Bone marrow (tissue), 2 donors: ENCODE measurements at places on chromosomes 2 and 18.

GRCh38 chr2:173652767-173653431 lies 298.2 kb downstream of the CDCA7 start:
- DNase-seq = no peak

GRCh38 chr2:32274289-32274688 lies 3.4 kb upstream of the YIPF4 start:
- DNase-seq = no peak

DNA sequence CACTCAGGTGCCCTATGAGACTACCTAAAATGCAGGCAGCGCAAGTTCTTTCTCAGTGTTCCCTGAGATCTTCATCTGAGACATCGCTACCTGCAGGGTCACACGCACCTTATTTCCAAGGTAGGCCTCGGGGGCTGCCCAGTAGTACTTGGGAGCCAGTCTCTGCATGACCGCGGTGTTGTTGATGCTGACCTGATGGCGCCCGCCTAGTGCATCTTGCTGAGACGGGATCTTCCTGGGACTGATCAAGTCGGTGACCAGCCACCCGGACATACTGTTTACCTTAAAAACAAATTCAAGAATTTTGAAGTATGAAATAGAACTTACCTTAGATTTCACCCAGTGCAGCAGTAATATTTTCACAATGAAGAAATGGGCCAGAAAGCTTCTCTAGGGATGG lies 80.1 kb downstream of the LAMA1 start:
- DNase-seq = no peak

DNA sequence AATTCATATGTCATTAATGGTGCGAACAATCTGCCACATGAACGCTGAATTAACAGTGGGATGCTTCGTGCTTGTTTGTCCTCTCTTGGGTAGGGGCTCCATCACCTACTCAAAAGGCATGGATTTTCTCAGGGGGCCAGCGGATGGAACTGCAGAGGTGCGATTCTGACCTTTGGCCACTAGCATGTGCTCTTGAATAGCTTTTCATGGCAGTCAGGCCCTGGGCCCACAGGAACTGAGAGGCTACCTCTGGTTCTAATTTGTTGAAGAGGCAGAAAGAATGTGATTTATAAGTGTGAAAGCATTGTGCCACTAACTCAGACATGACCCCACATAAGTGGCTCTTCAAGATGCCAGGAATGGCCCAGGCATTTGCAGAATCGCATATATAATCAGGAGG lies 283.2 kb downstream of the INSIG2 start:
- DNase-seq = no peak

GRCh38 chr2:112343827-112344585 lies 68.6 kb downstream of the ZC3H6 start:
- no peak for DNase-seq

- DNase-seq = no peak
These were observed 14.7 kb downstream of the WNT10A start for GRCh38 chr2:218895326-218895725.

DNA sequence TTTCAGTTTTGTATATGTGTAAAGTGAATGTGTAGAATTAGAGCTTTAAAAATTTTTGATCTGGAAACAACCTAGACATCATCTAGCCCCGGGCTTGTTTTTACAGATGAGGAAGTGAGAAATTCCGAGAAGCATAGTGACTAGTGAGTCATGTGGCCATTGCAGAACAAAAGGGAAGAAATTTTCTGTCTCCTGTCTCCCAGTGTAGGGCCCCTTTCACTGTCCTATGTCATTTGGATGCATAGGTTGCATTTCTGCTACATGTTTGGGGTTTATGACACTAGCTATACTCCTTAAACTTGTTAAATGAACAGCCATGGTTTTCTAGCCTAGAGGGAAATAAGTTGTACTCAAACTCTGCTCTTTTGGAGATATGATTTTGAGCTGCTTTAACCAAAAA lies 84.6 kb downstream of the PLCL1 start:
- no peak for DNase-seq

DNA sequence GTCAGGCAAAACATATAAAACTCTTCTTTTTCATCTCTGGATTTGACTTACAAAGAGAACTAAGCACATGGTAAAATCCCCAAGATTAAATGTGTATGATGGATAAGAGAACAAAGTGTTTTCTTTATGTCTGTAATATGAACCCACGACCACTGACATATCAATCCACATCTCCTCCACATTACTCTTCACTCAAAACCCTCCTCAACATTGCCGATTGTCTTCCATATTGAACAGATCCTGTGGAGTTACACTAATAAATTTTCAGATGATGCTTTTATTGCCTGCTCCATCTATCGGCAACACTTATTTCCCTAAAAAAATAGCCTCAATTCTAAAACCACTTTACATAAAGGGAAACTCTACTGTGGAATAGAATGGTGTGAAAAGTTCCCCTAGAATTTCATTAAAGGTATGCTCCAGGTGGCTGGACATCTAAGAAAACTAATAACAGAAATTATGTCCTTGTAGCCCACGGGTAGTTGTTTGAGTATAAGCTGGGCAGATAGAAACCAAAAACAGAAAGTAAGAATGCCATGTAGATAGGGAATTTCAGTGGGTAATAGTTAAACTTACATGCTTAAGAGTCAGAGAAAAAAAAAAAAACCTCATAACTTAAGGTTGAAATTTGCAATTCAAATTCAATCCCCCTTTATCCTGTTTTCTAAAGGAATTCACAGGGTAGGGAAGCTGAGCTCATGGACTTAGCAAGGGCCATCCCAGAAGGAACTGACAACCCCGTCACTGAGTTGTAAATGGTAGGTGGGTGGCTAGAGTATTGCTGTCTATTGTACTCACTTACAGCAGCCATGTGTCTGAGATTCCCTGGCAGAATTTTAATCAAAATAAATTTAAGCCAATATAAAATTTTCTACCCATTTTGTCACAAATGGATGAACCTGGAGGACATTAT lies 305.4 kb upstream of the LYPD1 start:
- no peak for DNase-seq

DNA sequence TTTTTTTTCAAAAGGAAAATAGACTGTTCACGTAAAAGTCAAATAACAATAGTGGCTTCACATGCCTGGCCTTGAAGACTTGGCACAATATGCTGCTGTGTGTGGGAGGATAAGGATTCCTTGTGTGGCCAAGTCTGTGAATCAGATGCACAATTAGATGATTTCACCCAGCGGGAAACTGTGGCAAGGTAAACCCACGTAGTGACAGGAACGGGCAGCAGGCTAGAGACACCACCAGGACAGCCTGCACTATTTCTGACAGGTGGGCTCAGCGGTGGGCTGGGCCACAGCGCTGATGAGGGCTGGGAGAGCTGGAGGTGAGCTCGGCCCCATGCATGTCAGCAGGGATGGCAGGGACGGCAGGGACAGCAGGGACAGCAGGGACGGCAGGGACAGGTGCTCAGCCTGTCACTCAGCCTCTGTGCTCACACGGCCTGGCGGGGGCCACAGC lies 21.6 kb downstream of the SNORC start:
- DNase-seq = no peak

- DNase-seq = no peak
These were observed 39.7 kb downstream of the CYB5A start for GRCh38 chr18:74252039-74252395.

GRCh38 chr2:30179536-30179935 lies 32.7 kb downstream of the YPEL5 start:
- DNase-seq = no peak

DNA sequence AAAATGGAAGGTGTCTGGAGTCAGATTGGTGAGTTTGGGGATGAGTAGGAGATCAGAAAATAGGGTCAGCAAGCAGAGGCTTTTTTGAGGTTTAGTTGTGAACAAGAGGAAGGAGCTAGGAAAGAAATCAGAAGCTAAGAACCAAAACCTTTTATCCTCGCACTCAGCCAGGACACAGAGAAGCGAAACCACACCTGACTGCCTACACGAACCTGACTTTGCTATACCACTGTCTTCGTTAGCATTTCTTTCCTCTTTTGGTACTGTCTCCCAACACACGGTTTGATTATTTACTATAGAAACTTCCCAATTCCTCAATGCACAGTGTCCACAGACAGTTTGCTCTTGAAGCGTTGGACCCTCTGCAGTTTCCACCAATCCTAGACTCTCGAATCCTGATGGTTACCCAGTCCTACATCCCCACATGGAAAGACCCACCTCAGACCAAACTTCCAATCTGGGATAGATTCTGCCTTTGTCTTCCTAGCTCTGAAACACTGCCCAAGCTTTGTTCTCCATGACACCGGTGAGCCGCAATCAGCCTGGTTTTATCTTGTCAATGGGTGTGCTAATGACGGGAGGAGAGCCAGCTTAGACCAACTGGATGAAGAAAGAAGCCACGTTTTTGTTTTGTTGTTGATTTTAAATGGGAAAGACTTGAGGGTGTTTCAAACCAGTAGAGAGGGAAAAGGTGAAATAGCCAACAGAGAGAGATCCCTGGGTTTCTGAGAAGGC lies 137.4 kb downstream of the CABLES1 start:
- no peak for DNase-seq

- DNase-seq = no peak
These were observed 142.4 kb upstream of the AQP4 start for GRCh38 chr18:27007880-27008279.

GRCh38 chr18:31044926-31045325 lies 2.4 kb upstream of the DSC3 start:
- DNase-seq = no peak

DNA sequence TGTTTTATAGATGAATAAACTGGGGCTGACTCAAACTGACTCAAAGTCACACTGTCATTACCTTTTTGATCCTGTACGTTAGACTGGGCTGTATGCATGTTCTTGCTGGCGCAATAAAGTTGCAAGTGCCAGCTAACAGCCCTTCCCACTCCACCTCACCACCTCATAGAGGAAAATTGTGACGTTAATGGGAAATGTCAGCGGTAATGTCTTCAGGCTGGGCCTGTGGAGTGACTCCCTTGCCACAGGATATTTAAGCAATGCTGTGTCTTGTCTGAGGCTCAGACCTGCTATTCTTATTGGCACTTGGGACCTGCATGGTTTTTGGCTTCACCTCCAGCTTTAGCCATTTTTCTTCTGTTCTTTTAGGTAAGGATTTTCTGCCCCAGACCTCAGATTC lies 25.2 kb upstream of the CASP10 start:
- DNase-seq = no peak

- DNase-seq = no peak
These were observed 61.8 kb downstream of the CAB39 start for GRCh38 chr2:230774348-230774951.

- DNase-seq = no peak
These were observed 68.2 kb downstream of the UBR3 start for GRCh38 chr2:169895294-169895985.

DNA sequence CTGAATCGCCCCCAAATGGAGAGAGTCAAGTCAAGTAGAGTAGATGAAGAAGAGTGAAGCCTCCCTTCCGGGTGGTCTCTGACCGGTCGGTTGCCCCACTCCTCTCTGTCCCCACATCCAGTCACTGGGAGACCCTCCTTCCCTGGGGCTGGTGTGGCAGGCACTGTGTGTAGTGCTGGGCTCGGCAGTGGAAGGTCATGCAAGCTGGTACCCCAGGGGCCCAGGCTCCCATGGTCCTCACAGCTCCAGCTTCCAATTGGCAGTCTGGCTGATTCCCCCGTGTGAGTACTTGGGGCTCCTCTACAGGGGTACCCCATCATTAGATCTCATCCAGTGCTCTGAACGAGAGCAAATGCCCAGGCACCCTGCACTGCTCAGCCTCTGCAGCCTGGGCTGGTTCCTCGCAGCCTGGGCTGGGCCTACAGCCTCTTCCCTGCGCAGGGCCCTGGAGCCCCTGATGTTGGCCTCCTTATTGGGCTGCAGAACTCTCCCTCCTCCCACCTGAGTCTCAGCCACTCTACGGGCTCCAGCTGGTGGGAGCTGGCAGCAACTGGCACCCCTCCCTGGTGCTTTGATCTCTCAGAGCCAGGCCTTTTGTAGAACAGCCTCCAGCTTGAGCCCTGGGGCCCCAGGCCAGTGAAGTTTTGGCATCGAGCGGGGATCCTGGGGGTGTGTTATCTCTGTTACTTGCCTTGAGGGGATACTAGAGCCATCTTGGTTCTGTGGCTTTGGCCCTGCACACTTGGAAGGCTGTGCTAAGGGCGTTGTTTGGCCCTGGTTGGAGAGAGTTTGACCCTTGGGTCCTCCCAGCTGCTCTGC lies 187.8 kb upstream of the HDAC4 start:
- DNase-seq = no peak

GRCh38 chr2:128095201-128095600 lies 4.2 kb downstream of the UGGT1 start:
- DNase-seq = no peak

- no peak for DNase-seq
These were observed at the start of gene TFPI for GRCh38 chr2:187554011-187554703. TSS of gene TFPI (minus strand) at chr2:187554435. CDS start at chr2:187503768, 50,667 bp downstream.

DNA sequence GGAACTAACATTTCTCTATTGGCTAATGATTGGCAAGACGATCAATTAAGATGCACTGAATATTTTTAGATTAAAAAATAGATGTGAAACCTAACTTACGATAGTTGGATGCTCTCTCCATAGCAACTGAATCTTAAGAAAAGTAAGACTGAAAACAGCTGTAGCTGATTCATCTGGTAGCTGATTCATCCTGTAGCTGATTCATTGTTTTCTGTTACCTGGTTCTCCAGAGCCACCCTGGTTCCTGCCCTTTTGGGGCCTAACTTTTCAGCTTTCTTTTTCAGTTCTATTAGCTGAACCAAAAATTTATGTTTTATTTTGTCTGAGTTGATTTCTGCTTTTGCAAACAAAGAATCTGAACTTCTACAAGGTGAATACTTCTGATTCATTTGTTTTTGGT lies 22.7 kb upstream of the SPR start:
- no peak for DNase-seq

DNA sequence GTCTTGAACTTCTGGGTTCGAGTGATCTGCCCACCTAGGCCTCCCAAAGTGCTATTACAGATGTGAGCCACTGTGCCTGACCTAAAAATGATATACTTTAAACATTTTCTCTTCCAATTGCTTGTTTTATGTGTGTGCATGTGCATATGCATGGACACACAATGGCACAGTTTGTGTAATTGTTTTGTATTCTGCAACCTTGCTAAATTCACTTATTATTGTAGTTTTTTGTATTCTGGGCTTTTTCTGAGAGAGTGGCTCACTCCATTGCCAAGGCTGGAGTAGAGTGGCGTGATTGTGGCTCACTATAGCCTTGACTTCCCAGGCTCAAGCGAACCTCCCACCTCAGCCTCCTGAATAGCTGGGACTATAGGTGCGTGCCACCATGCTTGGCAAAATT lies 8.1 kb downstream of the HAT1 start:
- DNase-seq = no peak

GRCh38 chr2:35246702-35247101 lies 1108.9 kb upstream of the CRIM1 start:
- DNase-seq = no peak

- DNase-seq = no peak
These were observed 22.2 kb downstream of the ITGB1BP1 start for GRCh38 chr2:9401059-9401547.

GRCh38 chr2:20606198-20606597 lies 44.7 kb downstream of the HS1BP3 start:
- no peak for DNase-seq

- no peak for DNase-seq
These were observed 434.6 kb upstream of the DSEL start for GRCh38 chr18:67951137-67951536.

- no peak for DNase-seq
These were observed 117.0 kb downstream of the MGAT5 start for GRCh38 chr2:134370655-134371445.
